ENCODE measurements at places on chromosomes 5 and 9.

GRCh38 chr9:88812938-88813637 is 178.2 kb upstream of the S1PR3 start:
- no peak for DNase-seq

DNA sequence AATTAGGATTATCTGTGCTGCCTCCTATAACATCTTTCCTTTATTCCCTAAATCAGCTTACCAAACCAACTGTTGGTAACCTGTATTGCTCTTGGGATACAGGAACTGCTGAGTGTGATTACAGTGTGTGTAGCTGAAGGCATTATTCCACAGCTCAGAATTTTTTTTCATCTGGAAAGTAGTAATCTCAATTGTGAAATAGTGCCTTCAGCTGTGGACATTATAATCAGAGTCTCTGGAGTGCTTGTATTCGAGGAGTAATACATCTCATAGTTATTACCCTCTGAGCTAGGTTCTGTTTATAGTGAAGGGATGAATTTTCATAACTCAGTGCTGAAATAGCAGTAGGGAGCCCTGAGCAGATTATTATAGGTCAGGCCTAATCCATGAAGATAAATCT is 199.5 kb downstream of the MAST4 start:
- DNase-seq: no peak

DNA sequence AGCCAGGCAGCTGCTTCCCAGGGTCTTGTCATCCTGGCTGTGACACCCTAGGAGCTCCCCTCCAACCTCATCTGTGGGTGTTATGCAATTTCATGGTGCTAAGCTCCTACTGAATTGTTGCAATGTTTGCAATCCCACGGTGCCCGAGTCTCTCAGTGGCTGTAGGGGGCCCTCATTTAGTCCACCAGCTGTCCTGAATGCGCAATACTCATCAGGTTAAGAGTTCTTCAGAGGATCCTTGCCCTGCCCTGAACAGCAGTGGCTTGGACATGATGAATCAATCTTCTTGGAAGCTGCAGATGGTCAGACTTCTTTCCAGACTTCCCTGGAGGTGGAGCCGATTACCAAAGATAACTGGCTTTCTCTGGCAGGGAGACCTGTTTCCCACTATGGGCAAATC is 584.1 kb downstream of the CCDC171 start:
- no peak for DNase-seq

DNA sequence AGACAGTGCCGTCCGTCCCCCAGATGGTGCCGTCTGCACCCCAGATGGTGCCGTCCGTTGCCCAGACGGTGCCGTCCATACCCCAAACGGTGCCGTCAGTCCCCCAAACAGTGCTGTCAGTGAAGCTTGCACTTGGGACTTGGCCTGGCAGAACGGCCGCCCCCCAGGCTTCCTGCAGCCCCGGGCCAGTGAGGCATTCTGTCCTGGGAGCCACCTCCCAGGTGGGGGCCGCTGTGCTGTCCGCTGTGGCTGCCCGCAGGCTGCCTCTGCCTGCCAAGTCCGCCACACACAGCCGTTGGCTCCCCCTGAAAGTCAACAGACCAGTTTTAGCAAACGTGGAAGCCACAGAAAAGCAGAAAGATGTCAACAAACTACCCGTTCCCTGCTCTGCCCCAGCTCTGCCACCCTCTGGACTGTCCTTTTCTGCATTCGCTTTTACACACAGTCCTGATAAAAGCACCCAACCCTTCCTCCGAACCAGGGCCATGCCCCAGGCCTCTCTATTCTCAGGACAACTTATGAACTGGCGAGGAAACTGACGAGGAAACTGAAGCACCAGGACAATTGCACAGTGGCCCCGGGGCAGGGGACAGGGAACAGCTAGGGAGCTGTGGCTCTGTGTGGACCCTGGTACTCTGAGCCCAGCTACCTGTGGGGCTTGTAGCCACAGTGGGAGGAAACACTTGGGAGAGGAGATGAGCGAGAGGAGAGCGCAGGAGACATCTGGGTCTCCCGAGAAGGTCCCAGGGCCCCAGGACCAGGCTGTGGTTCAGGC is 39.6 kb upstream of the RXRA start:
- DNase-seq: no peak

GRCh38 chr5:132064140-132064539 is 3.7 kb downstream of the IL3 start:
- no peak for DNase-seq
